Spleen (tissue), 13 donors: ENCODE measurements at places on chromosomes 4 and X. TPM values are rescaled to one million over a fixed set of nuclear protein-coding genes. Genes with fewer than 3 reads are reported as not detected.

- no peaks in the 10 kb centered on the region for H3K27me3 ChIP-seq
- no peak for DNase-seq
- H3K27ac ChIP-seq = no peak overlapping the region
- no peaks in the 10 kb centered on the region for H3K4me1 ChIP-seq
- H3K4me3 ChIP-seq = no peak overlapping the region
Observed at GRCh38 chr4:79857811-79858210, 215.2 kb downstream of the ANTXR2 start.

DNA sequence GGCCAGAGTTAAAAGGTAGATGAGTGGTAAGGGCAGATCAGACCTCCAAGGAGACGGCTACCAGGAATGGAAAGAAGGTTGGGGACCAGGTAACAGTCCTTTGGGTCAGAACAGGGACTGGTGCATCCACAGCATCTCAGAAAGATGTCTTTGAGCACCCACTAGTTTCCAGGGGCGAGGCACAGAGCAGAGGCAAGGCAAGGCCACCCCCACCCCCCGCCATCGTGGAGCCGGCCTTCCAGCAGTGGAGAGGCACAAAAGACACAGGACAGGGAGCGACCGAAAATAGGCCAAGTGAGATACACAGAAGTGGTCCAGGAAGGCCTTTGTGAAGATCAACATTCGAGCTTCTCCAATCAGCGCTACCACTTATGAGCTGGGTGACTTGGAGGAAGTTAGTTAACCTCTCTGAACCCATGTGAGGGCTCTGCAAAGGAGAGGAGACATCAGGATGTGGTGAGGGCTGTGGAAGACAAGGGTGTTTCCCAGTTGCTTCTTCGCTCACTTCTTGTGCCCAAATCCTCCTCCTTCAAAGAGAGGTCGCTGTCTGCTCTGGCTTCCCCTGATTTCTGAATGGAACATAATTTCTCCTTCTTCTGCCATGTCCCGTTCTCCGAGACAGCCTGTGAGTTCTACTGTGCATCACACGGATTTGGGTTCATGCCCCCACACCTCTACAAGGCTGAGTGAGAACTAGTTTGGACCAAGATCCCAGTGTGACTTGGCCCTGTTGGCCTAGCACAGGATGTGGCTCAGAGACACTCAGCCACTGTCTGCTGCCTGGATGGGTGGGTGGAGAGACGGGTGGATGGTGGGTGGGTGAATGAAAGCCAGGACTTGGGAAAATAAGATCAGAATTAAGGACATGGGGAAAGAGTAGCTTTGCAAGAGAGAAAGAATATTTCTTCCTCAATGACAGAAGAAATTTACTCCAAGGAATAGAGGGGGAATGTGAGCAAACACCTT lies 16.7 kb upstream of the MSX1 start:
- DNase-seq = no peak
- no peaks in the 10 kb centered on the region for H3K27me3 ChIP-seq
- no peak overlapping the region for H3K27ac ChIP-seq
- H3K4me1 ChIP-seq = no peaks in the 10 kb centered on the region
- H3K4me3 ChIP-seq = no peak overlapping the region

GRCh38 chr4:104413487-104413886 lies 81.2 kb downstream of the CXXC4 start:
- no peaks in the 10 kb centered on the region for H3K4me1 ChIP-seq
- H3K27me3 ChIP-seq = no peaks in the 10 kb centered on the region
- no peak for DNase-seq
- H3K27ac ChIP-seq = no peak overlapping the region

DNA sequence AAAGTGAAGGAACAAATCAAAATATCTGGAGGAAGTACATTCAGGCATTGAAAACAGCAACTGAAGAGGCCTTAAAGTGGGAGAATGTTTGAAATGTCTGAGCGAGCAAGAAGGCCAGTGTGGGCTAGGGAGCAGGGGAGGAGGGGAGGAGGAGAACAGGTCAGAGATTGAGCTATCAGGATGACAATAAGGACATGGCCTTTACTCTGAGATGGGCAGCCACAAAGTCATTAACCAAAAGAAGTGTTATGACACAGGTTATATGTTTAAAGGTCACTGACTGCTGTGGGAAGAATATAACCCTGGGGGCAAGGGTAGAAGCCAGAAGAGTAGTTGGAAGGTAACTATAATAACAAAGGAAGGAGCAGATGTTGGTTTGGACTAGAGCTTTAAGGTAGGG lies 315.4 kb downstream of the INPP4B start:
- H3K27ac ChIP-seq = no peak overlapping the region
- no peaks in the 10 kb centered on the region for H3K36me3 ChIP-seq
- no peak overlapping the region for H3K4me3 ChIP-seq
- H3K4me1 ChIP-seq = no peaks in the 10 kb centered on the region

GRCh38 chrX:35728481-35728880 lies 69.7 kb upstream of the MAGEB16 start:
- H3K27ac ChIP-seq = no peak overlapping the region
- H3K36me3 ChIP-seq = no peaks in the 10 kb centered on the region
- H3K4me1 ChIP-seq = no peaks in the 10 kb centered on the region
- no peaks in the 10 kb centered on the region for H3K27me3 ChIP-seq
- H3K4me3 ChIP-seq = no peak overlapping the region
- DNase-seq = no peak

DNA sequence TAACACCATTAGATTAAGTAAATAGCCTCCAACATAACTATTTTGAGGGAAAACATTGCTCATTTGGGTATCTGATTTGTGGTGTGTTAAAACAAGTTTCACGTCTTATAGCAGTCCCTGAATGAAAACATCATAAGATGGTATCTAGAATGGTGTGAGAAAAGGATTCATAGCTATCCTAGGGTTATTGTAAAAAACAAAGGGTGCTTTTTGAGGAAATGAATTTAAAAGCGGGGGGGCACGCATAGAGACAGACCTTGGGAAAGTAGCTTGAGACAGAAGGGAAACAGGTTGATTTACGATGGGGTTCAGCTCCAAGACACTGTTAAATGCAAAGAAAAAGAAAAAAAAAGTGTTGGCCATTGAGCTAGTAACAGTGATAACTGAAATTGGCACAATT lies 768 bp upstream of the CXCL10 start:
- H3K27me3 ChIP-seq = no peaks in the 10 kb centered on the region
- H3K4me3 ChIP-seq = no peak overlapping the region
- peaks cover 29% of the 10 kb centered on the region for H3K4me1 ChIP-seq
- no peaks in the 10 kb centered on the region for H3K36me3 ChIP-seq
- no peak overlapping the region for H3K27ac ChIP-seq

- H3K4me1 ChIP-seq = no peaks in the 10 kb centered on the region
- no peaks in the 10 kb centered on the region for H3K27me3 ChIP-seq
- no peak overlapping the region for H3K4me3 ChIP-seq
- H3K27ac ChIP-seq = no peak overlapping the region
- DNase-seq = no peak
Observed at GRCh38 chrX:86033385-86033784, 14.0 kb downstream of the CHM start.

DNA sequence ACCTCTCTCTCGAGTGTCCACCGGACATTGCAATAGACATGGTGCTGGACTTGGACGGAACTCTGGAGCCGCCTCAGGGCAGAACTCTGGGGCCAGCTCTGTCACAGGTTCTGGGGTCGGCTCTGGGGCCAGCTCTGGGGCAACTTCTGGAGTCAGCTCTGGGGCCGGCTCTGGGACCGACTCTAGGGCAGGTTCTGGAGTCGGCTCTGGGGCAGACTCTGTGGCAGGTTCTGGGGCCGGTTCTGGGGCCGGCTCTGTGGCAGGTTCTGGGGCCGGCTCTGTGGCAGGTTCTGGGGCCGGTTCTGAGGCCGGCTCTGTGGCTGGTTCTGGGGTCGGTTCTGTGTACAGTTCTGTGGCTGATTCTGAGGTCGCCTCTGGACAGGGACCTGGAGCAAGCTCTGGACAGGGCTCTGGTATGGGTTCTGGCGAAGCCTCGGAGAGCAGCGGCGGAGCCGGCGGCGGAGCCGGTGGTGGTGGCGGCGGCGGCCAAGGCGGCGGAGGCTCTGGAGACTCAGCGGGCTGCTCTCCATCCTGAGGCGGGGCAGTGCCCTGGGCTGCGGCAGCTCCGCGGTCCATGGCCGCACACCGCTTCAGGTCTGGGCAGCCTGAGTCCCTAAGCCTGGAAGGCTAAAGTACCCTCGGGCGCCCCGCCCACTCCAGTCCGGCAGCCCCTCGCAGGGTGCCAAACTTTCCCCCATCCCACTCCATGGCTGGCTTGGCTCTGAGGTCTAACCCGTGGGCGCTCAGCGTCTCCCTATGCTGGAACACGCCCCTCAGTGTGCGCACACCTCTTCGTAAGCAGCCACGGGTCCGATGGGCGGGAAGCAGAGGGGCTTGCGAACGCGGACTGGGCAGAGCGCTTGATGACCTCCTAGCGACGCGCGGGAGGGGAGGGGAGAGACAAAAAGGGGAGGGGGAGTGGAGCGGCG lies at the start of gene DGKK:
TSS of gene DGKK (minus strand) at position 723 of the 929 bp plus-strand sequence. CDS start at position 576, 147 bp downstream.
- peaks cover 49% of the 10 kb centered on the region for H3K27me3 ChIP-seq
- H3K4me3 ChIP-seq = peak within 1 kb of the TSS; percentile 35
- H3K36me3 ChIP-seq = no peaks in the 10 kb centered on the region
- no peaks in the 10 kb centered on the region for H3K4me1 ChIP-seq
- DNase-seq = peak; percentile 64

Gene PAGE1
- total RNA-seq = not detected

Gene UGT2A1
- total RNA-seq = not detected

Gene EVC
- total RNA-seq = 5.1 TPM
